ENCODE measurements at places on chromosomes 4 and X.

GRCh38 chrX:130631011-130631410, 229.2 kb downstream of the RBMX2 start:
- no peak for DNase-seq

DNA sequence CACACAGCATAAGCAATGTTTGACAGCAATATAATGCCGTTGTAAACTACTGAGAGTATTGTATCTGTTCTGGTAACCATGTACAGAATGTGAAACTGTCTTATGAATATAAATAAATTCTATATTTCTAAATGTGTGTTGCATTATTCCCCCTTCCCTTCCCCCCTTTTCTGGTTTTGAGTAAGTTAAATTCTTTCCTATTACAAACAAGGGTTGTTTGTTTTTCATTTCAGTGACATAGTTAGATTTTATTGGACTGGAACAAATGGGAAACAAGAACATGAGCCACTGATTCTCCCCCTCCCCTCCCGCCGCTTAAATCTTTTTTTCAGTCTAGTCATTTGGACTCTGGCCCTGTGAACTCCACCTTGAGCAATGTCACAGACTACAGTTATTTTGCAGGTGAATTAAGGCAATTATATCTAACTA, 69.8 kb downstream of the GPAT3 start:
- DNase-seq: no peak

DNA sequence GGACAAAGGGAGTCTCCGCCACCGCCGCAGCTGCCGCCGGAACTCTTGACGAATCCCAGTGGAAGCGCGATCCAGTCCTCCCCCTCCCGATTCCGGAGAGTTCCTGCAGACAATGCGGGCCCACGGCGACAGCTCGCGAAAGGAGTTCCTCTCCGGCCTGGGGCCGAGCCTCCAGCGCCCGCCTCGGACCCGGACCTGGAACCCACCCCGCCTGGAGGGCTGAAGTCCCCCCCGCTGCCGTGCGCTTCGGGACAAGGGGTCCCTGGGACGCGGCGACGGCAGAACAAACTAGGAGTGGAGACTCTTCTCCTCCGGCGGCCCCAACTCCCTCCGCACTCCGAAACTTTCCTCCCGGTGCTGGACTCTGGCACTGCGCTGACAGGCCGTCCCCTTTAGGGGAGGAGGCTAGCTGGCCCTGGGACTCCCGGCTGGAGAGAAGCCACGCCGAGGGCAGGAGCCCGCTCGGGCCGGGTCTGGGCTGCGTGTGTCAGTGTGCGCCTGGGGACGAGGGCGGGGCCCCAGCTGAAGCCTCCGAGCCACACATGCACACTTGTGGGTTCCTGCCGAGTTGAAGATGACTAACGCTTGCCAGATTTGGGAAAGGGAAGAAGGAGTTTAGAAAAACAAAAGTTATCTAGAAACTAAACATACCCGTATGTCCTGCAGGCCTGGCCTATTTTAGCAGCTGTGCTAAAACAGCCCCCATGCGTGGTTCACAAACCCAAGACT, at the start of gene ANTXR2:
Gene ANTXR2 (minus strand): TSS at position 486 of the 729 bp plus-strand sequence. CDS start 669 bp downstream, outside the sequence.
- peak; percentile 83 for DNase-seq

- no peak for DNase-seq
Observed at GRCh38 chr4:42326524-42326923, 70.8 kb upstream of the SHISA3 start.

DNA sequence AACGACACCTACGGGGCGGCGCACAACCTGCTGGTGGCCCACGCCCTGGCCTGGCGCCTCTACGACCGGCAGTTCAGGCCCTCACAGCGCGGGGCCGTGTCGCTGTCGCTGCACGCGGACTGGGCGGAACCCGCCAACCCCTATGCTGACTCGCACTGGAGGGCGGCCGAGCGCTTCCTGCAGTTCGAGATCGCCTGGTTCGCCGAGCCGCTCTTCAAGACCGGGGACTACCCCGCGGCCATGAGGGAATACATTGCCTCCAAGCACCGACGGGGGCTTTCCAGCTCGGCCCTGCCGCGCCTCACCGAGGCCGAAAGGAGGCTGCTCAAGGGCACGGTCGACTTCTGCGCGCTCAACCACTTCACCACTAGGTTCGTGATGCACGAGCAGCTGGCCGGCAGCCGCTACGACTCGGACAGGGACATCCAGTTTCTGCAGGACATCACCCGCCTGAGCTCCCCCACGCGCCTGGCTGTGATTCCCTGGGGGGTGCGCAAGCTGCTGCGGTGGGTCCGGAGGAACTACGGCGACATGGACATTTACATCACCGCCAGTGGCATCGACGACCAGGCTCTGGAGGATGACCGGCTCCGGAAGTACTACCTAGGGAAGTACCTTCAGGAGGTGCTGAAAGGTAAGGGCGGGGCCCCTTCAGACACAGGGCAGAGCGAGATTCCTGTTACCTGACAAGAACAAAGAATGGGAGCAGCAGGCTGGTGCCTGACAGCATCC, 11.7 kb downstream of the RPL9 start:
- DNase-seq: peak; percentile 53

DNA sequence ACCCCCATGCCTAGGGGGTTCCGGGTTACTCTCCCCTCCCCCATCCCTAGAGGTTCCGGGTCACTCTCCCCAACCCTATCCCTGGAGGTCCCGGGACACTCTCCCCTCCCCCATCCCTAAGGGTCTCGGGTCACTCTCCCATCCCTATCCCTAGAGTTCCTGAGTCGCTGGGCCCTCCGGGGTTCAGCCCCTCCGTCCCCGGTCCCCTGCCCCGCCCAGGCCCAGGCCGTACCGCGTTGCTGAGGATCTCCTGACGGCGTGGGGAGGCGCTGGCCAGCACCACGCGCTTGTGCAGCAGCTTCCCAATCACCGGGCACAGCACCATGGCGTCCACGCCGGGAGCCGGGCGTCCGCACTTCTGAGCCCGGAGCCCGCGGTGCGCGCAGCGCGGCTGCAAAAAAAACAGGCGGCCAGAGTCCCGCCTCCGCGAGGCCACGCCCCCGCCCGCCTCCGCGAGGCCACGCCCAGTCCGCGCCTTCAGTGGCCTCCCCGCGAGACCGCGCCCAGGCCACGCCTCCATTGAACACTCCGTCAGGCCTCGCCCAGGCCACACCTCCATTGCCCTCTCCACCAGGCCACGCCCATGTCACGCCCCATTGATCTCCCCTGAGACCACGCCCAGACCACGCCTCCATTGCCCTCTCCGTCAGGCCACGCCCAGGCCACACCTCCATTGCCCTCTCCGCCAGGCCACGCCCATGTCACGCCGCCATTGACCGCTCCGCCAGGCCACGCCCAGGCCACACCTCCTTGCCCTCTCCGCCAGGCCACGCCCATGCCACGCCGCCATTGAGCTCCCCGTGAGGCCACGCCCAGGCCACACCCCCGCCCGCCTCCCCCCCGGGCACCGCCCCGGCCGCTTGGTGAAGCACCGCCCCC, at the start of gene ASMTL:
Gene ASMTL (minus strand): TSS at position 394 of the 879 bp plus-strand sequence. CDS start 69 bp downstream, at position 325.
- peak; percentile 99 for DNase-seq

GRCh38 chrX:105302246-105302645, 81.8 kb upstream of the TEX13A start:
- no peak for DNase-seq

GRCh38 chrX:123685232-123685631, 47.6 kb downstream of the THOC2 start:
- DNase-seq: no peak

DNA sequence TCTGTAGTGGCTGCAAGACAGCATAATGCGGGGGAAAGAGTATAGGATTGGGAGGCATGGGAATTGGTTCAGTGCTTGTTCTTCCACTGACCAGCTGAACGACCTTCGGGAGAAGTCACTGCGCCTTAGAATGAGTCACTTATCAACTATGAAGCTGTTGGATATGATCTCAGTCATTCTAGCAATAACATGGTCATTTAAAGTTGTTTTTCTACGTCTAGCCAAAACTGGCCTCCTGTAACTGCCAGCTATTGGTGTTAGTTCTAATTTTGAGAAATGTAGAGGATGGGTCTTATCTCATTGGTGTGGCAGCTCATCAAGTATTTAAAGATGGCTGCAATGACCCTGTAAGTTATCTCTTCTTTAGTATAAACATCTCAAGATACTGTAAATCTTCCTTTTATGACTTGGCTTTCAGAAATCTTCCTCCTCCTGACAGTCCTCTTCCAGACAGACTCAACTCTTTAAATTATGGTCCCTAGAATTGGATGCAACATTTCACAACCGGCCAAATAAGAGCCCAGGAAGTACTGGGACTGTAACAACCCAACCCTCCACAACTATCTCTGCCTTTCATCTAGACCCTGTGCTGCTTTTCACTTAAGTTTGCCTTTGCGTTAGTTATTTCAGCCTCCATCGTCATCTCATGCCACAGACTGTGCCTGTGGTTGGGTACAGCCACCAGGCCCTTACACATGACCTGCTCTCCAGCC, 243.3 kb downstream of the CBR4 start:
- no peak for DNase-seq

DNA sequence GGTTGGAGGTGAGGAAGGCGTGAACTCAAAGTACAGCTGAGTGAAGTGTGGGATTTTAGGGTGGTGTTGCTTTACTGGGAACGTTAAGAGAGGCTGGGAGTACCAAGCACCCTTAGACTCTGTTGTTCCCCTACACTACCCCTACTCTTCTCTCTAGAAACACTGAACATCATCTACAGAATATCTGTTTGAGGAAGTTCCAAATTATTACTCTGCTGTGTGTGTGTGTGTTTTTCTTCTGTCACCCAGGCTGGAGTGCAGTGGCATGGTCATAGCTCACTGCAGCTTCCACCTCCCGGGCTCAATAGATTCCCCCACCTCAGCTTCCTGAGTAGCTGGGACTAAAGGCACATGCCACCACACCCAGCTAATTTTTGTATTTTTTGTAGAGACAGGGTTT, 76.7 kb upstream of the AP1S2 start:
- DNase-seq: no peak

DNA sequence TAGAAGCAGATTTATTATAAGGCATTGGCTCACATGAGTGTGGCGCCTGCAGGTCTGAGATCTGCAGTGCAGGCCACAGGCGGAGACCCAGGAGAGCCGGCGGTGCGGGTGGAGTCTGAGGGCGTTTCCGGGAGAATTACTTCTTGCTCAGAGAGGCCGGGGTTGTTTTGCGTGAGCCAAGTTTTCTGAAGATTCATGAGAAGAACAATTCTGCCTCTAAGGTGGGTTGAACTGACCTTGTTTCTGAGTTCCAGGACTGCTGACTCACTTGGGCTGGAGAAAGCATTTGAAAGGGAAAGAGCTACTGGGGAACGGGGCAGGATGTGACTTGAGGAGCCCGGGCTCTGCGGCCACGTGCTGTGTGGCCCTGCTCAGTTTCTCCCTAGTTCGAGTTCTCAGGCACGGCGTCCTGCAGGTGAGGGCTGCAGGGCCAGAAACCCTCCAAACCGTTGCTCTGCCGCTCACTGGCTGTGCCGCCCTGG, 36.7 kb upstream of the SORCS2 start:
- no peak for DNase-seq

- DNase-seq: peak; percentile 46
Observed at GRCh38 chr4:175560604-175561003, 251.5 kb downstream of the GPM6A start.

GRCh38 chr4:83417566-83417965, 38.1 kb downstream of the HELQ start:
- DNase-seq: peak; percentile 3

- DNase-seq: no peak
Observed at GRCh38 chr4:169372791-169373190, 102.0 kb upstream of the SH3RF1 start.

GRCh38 chrX:122078079-122078478, 1030.7 kb downstream of the GLUD2 start:
- DNase-seq: no peak

GRCh38 chrX:155065035-155065734, 5.8 kb downstream of the CMC4 start:
- DNase-seq: no peak

DNA sequence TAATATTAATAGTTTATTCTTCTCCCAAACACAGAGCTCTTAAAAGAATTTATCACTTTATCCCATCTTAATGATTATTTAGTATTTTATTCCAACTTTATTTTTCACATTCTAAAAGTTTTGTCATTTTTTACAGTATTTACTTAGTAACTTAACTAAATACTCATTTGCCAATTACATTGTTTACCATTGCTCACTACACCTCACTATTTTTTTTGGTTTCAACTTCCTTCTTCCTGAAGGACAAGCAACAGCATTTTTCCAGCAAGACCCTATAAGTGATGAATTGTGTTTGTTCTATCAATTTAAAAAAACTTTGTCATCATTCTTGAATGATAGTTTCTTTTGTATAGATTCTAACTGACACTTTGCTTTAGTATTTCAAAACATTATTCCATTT, 19.4 kb upstream of the SRD5A3 start:
- DNase-seq: no peak

- DNase-seq: no peak
Observed at GRCh38 chr4:83075311-83076095, 39.0 kb downstream of the PLAC8 start.

DNA sequence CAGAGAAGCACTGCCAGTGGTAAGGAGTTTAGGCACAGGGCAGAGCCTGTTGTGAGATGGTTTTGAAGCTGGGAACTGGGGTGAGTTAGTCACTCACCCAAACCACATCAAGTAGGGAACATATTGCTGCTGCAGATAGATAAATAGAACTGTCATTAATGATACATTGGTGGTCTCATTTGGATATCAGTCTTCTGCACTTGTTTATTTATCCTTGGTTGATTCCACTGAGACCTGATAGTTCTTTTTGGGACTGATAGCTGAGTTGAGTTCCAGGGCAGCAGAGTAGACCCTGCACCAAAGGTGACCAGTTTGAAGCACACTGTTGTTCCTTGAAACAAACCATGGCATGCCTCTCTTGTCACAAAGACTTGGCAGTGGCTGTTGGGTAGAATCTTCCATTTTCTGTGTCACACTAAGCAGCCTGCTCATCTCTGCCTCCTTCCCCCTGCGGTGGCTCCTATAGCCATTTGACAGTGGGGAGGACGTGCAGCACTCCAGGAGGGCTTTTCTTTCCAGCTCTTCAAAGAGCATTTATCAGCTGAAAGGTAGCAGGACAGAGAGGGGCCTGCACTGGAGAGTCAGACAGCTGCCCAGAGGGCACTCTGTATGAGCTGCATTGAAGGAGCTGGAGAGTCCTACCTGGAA, 59.7 kb upstream of the TMEM164 start:
- DNase-seq: no peak

- DNase-seq: no peak
Observed at GRCh38 chrX:21373637-21374162, 518 bp upstream of the CNKSR2 start.

- DNase-seq: no peak
Observed at GRCh38 chr4:129908117-129908516, 812.2 kb downstream of the C4orf33 start.

DNA sequence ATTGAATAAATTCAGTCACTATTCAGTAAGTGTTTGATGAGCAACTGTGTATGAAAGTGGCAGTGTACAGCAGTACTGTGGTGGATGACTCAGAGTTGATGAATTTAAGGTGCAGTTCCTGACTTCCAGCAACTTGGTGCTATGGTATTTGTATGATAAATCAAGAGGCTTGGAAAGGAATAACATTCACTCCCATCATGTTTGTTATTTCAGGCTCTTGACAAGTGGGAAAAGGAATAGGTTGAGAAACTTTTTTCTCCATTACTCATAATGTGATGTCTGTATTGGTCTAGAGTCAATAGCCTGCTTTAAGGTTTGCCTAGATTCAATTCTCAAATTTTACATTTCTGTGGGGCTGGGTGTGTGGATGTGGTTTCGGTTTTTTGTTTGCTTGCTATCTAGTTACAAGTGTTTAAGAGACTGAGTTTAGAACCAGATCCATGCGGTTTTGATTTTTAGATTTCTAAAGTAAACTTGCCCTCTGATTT, 35.1 kb upstream of the CYP2U1 start:
- DNase-seq: no peak

Measured in right lung (tissue), 10 donors.